CD4-positive, alpha-beta T cell treated with Interleukin-6 for 4 hours (primary cell): ENCODE measurements at places on chromosomes 3 and 15.

DNA sequence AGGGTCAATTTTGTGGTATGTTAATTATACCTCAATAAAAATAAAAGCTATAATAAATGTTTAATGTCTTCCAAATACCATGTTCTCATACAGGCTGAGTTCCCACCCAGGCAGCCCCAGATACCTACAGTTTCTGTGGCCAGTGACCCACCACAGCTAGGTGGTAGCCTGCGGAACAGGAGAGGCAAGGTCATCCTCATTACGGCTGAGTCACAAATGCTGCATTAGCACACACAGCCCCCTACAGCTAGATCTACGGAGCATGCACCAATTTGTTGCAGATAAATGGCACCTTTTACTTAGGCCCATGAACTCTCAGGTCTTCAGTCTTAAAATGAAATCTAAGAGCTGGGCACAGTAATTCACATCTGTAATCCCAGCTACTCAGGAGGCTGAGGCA, 5.1 kb downstream of the SPATA12 start:
- DNase-seq, result no peak

DNA sequence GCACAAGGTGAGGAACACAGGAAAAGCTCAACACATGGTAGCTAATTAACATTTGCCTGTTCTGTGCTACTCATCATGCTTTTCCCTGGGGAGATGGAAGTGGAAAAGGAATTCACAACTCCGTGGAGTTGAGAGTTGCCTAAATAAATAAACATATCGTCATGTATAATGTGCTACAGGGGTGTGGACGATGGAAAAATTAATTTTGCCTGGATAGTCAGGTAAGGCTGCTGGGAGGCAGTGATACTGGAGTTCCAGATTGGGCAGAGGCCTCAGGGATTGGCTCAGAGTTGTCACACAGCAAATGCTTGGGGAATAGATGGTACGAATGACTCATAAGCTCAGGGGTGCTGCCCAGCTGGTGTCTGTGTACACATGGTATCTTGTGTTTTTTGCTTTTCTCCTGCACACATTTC, 3.1 kb upstream of the ABHD6 start:
- DNase-seq, result no peak

DNA sequence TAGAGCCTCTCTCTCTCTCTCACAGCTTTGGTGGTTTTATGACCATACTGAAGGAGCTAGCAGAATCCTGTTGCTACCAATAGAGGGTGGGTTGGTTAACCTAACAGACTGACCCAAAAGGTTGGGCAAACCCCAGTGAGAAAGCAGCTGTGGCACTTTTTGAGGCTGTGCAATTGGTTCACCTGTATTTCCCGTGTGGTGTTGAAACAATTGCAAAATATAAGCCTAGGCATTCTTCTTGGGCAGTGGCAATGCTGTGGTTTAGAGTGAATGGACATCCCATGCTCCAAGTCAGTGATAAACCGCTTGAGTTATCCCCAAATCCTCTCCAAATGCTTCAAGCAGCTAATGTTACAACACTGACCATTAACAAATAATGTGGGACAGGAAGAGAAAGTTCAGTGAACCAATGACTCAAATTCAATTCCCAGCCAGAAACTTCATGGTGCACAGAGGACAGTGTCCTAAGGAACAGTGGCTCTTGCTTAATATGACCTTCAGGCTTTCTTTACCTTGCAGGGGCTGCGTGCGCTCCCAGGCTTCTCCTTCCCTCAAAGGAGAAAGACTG, 261.9 kb upstream of the ICE2 start:
- DNase-seq, result peak; percentile 12

DNA sequence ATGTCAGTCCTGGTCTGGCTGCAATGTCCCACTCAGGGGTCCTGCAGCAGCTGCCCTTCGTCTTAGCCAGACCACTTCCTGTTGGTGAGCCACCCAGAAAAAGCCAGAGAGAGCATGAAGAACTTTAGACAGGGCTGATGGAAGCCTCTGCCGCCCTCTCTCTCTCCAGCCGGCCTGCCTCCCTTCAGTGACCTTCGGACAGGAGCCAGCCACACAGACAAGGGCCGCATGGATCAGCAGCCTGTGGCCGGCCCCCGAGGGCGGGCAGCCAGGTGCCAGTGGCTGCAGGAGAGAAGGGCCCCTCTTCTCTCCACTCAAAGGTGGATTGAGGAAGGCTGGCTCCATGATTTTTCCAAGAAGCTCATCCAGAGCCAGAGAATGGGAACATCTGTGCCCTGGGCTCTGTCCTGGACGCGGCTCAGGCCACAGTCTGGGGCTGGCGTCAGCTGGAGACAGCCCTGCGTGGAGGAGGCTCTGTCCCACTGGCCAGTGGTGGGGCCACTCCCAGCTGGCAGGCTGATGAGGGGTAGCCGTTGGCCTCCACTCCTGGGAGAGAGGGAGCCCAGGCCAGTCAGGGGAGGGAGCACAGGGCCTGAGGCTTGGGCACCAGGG, 42.9 kb downstream of the ISG20 start:
- DNase-seq, result no peak

- no peak for DNase-seq
Measured at GRCh38 chr3:36763850-36764703, at the start of gene DCLK3. Gene DCLK3, minus strand, starts transcription at chr3:36764553. Its CDS starts 290 bp downstream, at chr3:36764263.

DNA sequence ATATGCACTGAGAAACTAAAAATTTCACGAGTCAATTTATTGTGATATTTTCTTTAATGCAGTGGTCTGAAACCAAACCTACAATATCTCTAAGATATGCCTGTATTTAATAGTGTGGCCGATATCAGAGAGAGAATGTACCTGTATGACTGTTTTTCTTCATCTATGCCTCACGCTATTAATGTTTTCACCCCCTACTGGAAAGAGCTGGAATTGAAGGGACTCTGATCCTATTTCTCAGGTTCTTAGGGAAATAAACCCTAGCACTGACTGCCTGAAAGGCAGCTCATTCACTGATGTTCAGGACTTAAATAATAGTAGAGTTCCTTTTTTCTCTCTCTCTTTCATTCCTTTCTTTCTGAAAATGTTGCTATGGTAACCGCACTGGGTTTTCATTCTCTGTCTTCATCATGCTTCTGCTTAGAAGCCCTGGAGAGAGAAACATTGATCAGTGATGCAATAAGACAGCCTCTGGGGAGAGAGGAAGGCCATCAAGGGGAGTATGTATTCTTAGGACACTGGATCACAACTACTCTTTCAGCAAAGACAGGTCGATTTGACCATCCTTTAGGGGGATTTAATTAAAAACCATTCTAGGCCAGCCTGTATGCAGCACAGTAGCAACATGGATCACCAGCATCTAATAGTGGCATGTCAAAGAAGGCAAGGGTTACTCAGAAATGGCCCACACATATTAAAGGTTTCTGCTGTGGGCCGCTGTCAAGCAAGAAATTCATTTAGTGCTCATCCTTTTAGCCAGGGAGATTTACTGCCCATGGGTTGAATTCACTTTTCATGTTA, 1135.7 kb downstream of the IGSF11 start:
- DNase-seq, result no peak

GRCh38 chr15:101110681-101111569, 140.9 kb downstream of the CHSY1 start:
- no peak for DNase-seq
